ENCODE measurements at places on chromosomes 11 and 22.
A peak's percentile ranks its signal among the peaks of the same experiment; 100 is the strongest.

GRCh38 chr11:72773291-72773690, 20.6 kb downstream of the STARD10 start:
- peak; percentile 87 for DNase-seq

DNA sequence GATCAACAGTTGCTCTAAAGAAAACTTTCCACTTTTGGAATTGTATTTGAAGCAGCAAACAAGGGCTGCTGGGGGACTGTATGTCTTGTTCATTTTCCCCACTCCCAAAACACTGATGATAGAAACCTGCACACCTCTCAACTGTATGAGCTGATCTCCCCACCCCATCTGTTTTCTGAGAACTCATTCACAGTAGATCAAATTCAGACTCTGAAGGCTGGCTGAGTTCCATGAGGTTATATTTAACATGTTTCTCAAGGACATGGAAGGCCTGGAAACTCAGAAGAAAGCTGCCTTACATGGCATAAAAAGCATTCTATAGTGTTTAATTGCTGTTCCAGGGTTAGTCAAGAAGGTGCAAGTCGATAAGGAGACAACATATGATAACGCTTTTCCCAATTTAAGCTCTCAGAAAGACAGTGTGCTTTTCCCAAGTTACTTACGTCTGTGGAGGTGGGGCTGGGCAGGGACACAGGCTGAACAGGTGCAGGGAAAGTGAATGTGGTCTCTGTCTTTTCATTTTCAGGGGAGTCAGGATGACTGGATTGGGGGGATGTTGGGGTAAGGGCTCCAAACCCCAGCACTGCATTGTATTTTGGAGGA, 23.0 kb downstream of the LARGE2 start:
- DNase-seq: no peak

DNA sequence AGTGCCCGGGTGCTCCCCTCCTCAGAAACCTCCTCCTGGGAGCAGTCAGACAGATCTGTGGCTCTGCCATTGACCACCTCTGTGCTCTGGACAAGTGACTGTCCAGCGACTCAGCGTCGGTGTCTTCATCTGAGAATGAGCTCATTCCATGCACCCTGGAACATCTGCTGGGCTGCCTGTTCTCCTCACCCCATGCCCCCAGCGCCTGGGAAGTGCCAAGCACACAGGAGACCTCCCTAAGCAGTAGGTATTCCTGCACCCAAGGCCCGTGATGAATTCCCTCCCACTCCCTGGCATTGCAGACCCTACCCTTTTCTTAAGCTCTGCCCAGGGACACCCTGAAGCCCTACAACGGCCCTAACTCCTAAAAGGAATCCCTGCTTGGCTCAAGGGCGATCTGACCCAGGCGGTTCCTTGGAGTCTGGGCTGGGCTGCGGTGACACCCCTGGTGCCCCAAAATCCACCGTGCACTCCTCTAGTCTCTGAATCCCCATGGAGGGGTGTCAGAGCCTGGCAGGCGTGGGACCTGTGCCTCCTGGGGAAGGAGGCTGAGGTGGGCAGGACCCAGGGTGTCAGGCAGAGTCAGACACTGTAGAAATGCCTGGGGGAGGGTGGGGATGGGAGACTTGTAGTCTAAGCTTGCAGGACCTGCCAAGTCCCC, 92.0 kb downstream of the CEP164 start:
- no peak for DNase-seq

GRCh38 chr11:77406396-77406795, 67.5 kb downstream of the PAK1 start:
- no peak for DNase-seq

DNA sequence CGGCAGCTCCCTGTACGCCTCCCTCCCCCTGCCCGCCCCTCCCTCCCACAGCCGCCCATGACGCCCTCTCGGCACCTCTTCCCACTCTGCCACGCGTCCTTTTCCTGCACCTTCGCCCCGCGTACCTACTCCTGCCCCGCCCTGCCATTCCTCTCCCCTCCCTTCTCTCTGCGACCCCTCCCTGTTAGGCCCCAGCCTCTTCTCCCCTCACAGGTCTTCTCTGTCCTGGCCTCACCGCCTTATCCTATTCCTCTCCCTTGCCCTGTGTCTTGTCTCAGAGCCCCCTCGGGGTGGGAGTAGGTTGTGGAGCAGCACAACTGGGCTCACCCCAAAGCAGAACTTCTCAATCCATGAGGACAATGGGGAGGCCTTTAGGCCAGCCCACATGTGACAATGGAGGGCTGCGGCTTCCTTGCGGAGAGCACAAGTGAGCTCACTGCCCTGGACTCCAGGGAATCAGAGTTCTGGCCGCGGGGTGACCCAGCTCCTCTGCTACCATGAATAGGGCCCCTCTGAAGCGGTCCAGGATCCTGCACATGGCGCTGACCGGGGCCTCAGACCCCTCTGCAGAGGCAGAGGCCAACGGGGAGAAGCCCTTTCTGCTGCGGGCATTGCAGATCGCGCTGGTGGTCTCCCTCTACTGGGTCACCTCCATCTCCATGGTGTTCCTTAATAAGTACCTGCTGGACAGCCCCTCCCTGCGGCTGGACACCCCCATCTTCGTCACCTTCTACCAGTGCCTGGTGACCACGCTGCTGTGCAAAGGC, 539 bp downstream of the SLC35C1 start:
- peak; percentile 59 for DNase-seq

DNA sequence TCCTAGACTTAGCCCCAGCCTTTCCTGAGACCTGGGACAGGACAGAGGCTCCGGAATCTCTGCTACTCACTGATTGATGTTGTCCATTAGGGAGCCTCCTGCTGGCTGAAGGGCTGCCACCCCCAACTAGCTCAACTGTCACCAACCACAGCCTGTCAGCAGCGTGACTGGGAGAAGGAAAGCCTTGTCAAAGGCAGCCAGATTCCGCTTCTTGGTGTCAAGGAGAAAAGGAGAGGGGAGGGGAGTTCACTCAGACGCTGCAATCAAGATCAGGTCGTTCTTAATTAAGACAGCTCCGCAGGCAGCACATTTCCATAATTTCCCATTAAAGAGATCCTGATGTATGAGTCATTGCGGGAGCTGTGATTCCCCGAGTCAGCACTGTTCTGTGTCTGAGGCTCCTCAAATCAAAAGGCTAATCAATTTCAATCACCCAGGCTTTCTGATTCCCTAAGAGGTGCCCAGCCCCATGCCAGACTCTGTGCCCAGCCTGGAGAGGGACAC, 152.8 kb upstream of the ZBED5 start:
- peak; percentile 40 for DNase-seq

GRCh38 chr22:28891156-28891733, 7.9 kb downstream of the ZNRF3 start:
- DNase-seq: no peak

DNA sequence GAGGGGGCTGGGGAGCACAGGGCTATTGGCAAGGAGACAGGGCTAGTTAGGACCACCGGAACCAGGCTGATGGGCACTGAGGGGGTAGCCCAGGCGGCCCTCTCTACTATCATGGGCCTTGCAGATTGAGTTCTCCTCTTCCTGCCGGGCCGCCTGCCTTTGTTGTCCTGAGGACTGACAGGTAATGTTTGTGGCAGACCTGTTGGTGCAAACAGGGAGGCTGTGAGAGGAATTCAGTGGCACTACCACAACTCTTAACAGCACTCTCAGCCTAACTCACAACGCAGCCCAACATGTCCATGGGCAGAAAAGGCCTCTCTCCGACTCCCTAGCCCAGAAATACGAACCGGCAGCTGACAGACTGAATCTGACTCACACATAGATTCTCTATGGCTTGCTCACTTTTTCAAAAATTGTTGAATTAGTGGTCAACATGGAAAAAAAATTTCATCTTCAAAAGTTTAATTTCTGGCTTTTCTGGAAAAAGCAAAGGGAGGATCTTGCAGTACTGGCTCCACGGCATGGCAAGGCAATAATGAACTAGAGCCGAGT, 11.4 kb downstream of the KCNJ5 start:
- no peak for DNase-seq

GRCh38 chr11:101348786-101349185, 219.2 kb upstream of the PGR start:
- no peak for DNase-seq

DNA sequence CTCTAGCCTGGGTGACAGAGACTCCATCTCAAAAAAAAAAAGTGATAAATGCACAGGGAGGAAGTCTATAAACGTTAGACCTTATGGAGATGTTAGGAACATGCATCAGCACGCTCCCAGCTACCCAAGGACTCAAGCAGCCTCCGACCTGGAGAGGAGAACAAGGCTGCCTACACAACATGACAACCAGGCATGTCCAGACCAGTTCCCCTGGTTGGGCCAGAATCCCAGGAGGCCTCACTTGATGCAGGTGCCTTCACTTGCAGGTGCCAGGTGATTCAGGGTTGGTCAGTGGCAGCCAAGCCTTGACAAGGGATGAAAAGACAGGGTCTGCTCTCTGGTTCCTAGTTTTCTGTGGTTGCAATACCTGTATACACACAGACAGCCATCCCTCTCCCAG, 5.9 kb downstream of the RANGAP1 start:
- DNase-seq: no peak

- no peak for DNase-seq
Observed at GRCh38 chr22:27226666-27227065, 569.3 kb downstream of the MIAT start.

GRCh38 chr11:9428706-9429105, 32.1 kb upstream of the ZNF143 start:
- no peak for DNase-seq

- no peak for DNase-seq
Observed at GRCh38 chr11:1624621-1625020, 2.7 kb upstream of the KRTAP5-4 start.

DNA sequence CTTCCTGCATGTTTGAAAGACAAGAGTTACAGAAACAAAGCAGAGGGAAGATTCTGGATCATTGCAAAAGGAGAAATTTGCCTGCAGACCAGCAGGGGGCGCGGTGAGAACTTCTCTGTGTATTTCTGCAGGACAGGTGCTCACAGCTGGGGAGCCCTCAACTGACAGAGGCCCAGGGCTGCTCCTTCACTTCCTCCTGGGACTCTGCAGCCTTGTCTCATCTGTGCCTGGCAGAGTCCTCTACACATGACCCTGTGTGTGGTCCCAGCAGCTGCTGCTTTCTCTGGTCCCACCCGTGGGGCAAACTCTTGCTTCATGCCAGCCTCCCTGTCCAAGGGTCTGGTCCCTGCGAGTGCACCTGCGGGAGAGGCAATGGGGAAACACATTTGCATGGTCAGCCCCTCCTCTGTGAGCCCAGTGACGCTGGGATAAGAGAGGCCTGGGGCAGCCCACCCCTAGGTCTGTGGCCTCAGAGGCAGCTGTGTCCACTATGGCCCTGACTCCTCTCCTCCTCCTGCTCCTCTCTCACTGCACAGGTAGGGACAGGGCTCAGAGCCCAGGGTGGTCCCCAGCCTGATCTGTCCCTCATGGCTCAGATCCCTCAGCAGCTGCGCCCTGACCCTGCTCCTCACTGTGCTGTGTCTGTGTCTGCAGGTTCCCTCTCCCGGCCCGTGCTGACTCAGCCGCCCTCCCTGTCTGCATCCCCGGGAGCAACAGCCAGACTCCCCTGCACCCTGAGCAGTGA, 43.2 kb upstream of the VPREB1 start:
- DNase-seq: no peak

GRCh38 chr11:66115638-66116301, 45.7 kb downstream of the PACS1 start:
- DNase-seq: no peak

GRCh38 chr22:44329179-44329796, 16.5 kb upstream of the SHISAL1 start:
- DNase-seq: no peak

- no peak for DNase-seq
Observed at GRCh38 chr11:135027461-135027860, 615.4 kb upstream of the B3GAT1 start.

GRCh38 chr11:281486-282161, 3.4 kb downstream of the NLRP6 start:
- DNase-seq: no peak

DNA sequence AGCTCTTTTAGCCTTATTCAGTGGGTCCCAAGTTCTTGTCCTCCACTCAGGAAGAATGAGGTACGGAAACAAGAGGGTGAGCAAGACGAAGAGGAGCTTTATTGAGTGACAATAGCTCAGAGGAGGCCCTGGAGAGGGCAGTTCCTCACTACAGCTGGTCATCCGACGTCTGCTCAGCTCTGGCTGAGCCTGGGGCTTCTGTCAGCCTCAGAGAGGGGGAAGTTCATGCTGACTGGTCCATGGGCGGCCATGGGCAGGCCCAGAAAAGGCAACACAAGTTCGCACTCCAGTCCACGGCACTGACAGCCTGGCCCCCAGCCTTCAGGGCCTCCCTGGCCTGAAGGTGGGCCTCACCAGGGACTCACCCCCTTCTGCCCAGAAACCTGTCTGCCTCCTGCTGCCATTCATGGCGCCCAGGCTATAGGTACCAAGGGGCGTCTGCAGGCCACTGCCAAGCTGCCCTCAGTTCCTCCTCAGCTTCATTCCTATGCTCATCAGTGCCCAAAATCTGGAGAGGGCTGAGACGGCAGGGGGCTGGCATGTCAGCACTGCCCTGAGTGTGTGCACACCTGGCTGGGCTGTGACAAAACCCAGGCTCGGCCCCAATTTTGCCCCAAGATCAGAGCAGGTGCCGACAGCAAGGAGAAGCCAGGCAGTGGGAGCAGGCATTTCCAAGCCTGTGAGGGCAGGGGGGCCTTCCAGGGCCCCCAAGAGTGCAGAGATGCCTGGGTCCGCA, 21.7 kb upstream of the KIAA0930 start:
- no peak for DNase-seq

- DNase-seq: no peak
Observed at GRCh38 chr22:46537946-46538813, 760 bp upstream of the CELSR1 start.

- DNase-seq: no peak
Observed at GRCh38 chr11:13378316-13378715, 84.7 kb downstream of the BTBD10 start.

DNA sequence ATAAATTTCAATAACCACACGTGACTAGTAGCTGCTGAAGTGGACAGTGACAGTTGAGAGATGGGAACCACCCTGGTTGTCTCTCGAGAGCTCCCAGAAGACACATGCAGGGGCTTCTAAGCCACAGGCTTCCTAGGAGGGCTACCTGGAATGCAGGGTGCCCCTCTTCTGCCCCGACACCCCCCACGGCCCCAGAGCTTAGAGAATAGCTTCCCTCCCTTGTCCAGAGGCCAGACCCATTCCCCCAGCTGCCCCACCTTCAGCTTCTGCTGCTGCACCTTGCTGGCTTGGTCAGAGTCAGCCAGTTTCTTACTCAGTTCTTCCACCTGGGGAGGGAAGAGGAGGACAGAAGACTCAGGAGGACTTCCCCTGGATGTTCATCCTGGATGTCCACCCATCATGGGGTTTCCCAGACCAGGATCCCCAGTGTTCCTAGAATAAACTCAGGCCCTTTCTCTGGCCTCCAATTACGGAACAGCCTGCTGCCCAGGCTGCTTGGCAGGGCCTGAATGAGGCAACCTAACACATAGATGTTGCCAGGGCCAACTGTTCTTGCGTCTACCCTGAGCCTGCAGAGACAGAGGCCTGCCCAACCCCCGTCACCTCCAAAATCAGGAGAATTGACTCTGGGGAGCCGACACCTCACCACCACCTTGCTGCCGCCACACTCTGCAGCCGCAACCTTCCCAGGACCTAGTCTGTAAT, 12.0 kb downstream of the IL18BP start:
- no peak for DNase-seq

DNA sequence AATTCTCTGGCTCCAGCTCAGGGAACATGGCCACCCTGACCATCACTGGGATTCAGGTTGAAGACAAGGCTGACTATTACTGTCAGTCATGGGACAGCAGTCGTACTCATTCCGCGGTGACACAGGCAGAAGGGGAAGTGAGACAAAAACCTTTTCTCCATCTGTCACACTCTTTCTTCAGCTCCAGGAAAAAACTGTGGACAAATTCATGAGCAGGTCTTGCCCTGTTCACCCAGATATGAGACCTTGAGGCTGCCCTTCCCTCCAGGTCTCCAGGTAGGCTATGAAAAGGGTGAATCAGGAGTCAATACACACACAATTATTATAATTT, 39.4 kb upstream of the GGTLC2 start:
- DNase-seq: no peak
